ENCODE measurements at places on chromosomes 4 and X. TPM values are rescaled to one million over a fixed set of nuclear protein-coding genes. Genes with fewer than 3 reads are reported as not detected.

Gene BEX1
- total RNA-seq, result 10.4 TPM

Gene CSAG1
- total RNA-seq, result not detected

Gene HELT
- not detected for total RNA-seq

DNA sequence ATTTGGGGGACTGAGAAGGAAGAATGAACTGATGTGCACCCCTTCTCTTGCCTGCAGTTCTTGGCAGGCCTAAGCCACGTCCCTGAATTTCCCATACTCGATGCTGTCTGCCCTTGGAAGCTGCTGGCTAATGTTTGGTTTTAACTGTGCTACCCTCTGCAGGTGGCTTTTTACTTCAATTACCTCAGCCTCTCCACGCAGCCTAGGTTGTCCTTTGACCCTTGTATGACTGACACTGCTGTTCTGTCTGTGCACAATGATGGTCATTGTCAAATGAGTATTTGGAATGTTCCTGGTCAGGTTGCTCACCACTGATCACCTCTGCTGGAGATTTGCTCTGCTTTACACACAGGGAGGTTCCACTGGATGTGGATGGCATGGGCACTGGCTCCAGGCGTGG, 137.1 kb downstream of the ZNF518B start:
- no peaks in the 10 kb centered on the region for H3K36me3 ChIP-seq
- no peak overlapping the region for H3K27ac ChIP-seq
- H3K4me1 ChIP-seq, result no peaks in the 10 kb centered on the region
- H3K27me3 ChIP-seq, result no peaks in the 10 kb centered on the region

DNA sequence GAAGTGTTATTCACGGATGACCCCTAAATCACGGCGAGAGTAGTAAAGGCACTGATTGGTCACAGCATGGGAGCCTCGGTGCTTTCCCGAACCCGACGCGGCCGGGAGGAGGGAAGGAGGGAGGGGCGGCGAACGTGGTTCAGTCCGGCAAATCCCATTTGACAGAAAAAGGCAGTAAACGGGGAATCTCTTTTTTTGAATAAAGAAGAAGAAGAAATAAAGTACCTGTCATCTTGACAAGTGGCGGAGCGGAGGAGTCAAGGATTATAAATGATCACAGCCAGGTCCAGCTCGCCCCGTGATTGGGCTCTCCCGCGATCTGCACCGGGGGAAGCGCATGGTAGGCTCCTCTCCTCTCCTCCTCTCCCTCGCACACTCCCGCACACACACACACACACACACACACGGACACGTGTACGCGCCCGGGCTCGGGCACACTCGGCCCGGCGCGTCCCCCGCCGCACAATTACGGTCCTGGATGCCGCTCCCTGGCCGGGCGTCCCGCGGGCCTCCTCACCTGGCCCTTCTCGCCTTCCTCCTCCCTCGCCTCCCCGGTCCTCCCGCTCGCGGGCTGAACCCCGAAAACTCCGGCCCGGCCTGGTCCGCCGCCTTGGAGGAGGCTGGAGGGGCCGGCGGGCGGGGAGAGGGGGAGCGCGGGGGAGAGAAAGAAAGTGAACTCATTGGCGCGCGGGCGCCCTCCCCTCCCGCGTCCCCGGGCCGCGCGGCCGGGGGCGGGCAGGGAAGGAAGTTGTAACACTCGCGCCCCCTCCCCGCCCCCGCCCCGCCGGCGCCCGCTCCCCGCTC, 99.2 kb upstream of the TENM3 start:
- no peak overlapping the region for H3K27ac ChIP-seq
- DNase-seq, result peak; percentile 34
- no peaks in the 10 kb centered on the region for H3K27me3 ChIP-seq
- no peaks in the 10 kb centered on the region for H3K36me3 ChIP-seq

GRCh38 chr4:28211676-28212470, 1351.2 kb downstream of the STIM2 start:
- no peak overlapping the region for H3K4me3 ChIP-seq
- H3K36me3 ChIP-seq, result no peaks in the 10 kb centered on the region
- DNase-seq, result no peak
- H3K4me1 ChIP-seq, result no peaks in the 10 kb centered on the region
- H3K27me3 ChIP-seq, result no peaks in the 10 kb centered on the region

GRCh38 chr4:139692309-139693012, 26.8 kb downstream of the MGST2 start:
- no peaks in the 10 kb centered on the region for H3K4me1 ChIP-seq
- no peak for DNase-seq
- no peak overlapping the region for H3K27ac ChIP-seq
- H3K27me3 ChIP-seq, result no peaks in the 10 kb centered on the region
- no peaks in the 10 kb centered on the region for H3K36me3 ChIP-seq
- H3K4me3 ChIP-seq, result no peak overlapping the region

DNA sequence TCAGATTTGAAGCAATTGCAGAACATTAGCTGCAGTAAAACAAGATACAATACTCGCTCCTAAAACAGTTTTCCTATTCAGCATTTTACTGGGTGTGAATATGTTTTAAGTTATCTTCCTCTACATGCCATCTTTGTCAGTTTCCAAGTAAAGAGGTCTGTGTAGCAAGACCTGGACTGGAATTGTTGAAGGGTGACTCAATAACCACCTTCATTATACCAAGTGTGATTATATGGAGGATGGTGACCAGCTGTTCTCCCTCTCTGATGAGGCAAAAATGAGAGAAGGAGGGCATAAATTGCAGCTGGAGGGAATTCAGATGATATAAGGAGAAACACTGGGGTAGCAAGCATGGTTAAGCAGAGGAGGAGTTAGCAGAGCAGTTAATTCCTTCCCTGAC, 922.1 kb upstream of the SLIT2 start:
- no peak overlapping the region for H3K27ac ChIP-seq
- no peaks in the 10 kb centered on the region for H3K4me1 ChIP-seq
- no peaks in the 10 kb centered on the region for H3K36me3 ChIP-seq
- H3K27me3 ChIP-seq, result no peaks in the 10 kb centered on the region

DNA sequence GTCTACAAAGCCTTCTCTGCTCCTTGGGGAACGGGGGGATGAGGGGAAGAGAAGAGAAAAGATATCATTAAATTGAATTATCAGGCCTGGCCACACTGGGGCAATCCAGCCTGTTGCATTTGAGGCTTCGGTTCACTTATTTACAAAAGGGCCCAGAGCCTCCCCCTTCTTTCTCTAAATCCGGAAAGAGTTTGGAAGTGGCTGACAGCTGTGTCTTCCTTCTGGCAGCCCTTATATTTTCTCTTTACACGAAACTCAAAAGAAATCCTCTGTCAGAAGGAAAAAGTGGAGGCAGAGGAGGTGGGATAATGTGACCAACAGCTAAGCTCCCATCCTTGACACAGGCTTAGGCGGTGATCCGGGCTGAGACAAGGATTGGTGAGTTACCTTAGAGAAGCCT, 158.3 kb upstream of the TAPT1 start:
- no peaks in the 10 kb centered on the region for H3K36me3 ChIP-seq
- no peak overlapping the region for H3K27ac ChIP-seq
- H3K4me1 ChIP-seq, result no peaks in the 10 kb centered on the region
- H3K27me3 ChIP-seq, result no peaks in the 10 kb centered on the region

DNA sequence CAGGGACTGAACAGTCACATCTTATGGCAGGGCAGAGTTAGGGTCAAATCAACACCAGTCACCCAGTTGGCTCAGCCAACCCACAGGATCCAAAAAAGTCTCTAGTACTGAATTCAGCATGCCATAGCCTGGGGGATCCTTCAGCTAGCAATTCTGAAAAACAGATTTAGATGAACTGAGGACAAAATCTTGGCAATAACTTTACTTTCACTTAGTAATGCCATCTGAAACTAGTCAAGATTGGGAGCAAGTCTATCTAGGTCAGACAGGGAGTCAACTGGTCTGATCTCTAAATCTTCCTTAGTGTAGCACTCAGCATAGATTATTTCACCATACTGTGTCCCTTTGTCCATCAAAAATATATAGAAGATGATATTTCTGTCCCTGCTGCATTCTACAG, 76.0 kb downstream of the HHIP start:
- no peak overlapping the region for H3K27ac ChIP-seq
- H3K4me1 ChIP-seq, result peaks cover 5% of the 10 kb centered on the region
- DNase-seq, result no peak

GRCh38 chrX:124679199-124679598, 332.8 kb downstream of the SH2D1A start:
- H3K36me3 ChIP-seq, result no peaks in the 10 kb centered on the region
- no peak overlapping the region for H3K4me3 ChIP-seq
- H3K27me3 ChIP-seq, result no peaks in the 10 kb centered on the region
- H3K27ac ChIP-seq, result no peak overlapping the region
- DNase-seq, result no peak

- H3K36me3 ChIP-seq, result no peaks in the 10 kb centered on the region
- H3K4me3 ChIP-seq, result no peak overlapping the region
- no peaks in the 10 kb centered on the region for H3K27me3 ChIP-seq
- no peak for DNase-seq
- no peaks in the 10 kb centered on the region for H3K4me1 ChIP-seq
- H3K27ac ChIP-seq, result no peak overlapping the region
Observed at GRCh38 chr4:5470318-5471198, 237.8 kb downstream of the EVC2 start.

Gene SETD7
- total RNA-seq, result 32.8 TPM

Gene PAK3
- total RNA-seq, result 8.5 TPM

DNA sequence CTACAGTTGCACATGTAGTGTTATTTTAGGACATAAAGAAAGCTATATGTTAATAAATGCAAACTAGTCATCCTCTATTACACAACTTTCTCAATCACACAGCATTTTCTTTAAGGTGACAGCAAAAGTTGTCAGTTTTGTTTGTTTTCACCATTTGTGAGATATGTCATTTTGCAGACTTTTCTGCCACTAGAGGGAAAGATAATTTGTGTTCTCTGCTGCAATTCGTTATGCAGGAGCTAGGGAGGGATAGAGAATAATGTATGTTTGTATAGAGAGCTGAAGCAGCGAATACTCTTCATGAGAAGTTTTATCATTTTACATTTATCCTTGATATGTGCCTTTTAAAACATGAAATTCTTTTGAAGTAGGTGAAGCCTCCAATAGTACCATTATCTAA, 670.6 kb upstream of the ATOH1 start:
- no peak for DNase-seq
- no peaks in the 10 kb centered on the region for H3K27me3 ChIP-seq
- H3K27ac ChIP-seq, result no peak overlapping the region
- H3K4me1 ChIP-seq, result no peaks in the 10 kb centered on the region
- no peak overlapping the region for H3K4me3 ChIP-seq
- H3K36me3 ChIP-seq, result no peaks in the 10 kb centered on the region

GRCh38 chr4:129453524-129454200, 357.7 kb downstream of the C4orf33 start:
- no peaks in the 10 kb centered on the region for H3K27me3 ChIP-seq
- no peak overlapping the region for H3K27ac ChIP-seq
- H3K36me3 ChIP-seq, result no peaks in the 10 kb centered on the region
- H3K4me3 ChIP-seq, result no peak overlapping the region
- no peaks in the 10 kb centered on the region for H3K4me1 ChIP-seq

Gene SLAIN2
- 74.4 TPM for total RNA-seq

Gene DDX53
- total RNA-seq, result not detected

Data from ovary (tissue), 10 donors.